Stimulated activated CD8-positive, alpha-beta memory T cell treated with anti-CD3 and anti-CD28 coated beads, Interleukin-15, amount 100 ng/mL, for 48 hours (primary cell): ENCODE measurements at places on chromosomes 1 and 21.

DNA sequence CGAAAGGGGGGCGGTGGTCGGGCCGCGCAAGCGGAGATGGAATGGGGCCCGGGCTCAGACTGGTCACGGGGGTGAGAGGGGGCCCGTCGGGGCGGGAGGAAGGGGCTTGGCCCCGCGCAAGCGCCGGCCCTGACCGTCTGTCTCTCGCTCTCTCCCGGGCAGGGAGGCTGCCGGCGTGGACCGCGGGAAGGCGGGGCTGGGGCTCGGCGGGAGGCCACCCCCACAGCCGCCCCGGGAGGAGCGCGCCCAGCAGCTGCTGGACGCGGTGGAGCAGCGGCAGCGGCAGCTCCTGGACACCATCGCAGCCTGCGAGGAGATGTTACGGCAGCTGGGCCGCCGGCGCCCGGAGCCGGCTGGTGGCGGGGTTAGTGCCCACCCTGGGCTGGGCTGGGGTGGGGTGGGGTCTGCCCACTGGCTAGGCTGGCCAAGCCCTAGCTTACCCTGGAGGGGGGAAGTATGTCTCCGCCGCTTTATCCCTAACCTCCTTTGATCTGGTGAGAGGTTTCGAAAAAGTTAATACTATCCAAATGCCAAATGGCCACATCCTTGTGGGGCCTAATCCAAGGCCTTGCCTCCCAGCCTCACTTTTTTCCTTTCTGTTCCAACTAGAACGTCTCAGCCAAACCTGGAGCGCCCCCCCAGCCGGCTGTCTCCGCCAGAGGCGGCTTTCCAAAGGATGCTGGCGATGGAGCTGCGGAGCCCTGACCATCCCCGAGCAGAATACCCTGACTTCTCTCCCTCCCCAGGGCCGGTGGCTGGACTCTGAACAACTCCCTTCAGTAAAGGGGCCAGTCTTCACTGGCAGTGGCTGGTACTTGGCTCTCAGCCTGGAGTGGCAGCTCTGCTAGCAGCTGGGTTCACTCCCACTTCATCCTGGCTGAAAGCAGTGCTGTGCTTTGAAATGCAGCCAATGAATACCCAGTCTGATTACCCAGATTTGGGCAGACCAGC, 636 bp upstream of the YRDC start:
- DNase-seq, result peak; percentile 29

DNA sequence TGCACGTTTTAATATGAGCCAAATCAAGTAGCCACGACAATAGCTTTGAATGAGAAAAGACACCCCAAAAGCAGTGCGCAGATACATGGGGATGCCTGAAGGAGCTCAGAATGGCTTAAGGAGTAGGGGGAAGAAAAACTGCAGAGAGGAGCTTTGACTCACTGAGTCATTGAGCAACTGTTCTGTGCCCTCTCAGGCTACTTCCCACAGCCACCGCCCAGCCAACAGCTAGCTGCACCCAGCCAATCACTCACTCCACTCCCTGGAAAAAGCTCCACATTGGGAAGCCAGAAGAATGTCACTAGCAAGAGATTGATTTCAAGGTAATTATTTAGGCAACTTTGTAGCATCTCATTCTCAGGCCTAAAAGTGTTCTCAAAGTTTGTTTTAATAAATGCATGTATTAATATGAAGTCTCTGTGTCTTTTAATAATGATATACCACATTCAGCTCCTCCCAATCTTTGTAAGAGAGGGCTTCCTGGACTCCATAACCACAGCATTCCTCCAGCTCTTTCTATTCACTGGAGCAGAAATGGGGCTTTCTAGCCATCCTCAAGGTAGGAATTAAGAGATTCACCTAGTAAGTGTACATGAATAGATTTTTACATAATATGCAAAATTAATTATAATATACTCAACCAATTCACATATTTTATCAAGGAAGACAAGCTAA, 16.8 kb downstream of the DUSP10 start:
- DNase-seq, result no peak

DNA sequence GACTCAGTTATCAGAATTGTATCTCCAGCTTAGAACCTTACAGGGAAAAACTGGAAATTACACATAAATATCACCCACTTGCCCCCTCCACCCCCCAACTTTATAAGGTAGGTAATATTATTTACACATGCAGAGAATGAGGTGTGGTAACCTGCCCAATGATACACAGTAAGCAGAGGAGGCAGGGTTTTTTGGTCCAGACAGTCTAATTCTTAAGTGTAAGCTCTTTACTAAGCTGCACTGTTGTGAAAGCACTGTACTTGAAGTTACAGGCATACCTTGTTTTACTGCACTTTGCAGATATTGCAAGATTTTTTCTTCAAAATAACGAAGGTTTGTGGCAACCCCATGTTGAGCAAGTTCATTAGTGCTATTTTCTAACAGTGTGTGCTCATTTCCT, 24.8 kb upstream of the MYOCOS start:
- no peak for DNase-seq

- DNase-seq, result no peak
These were observed 1.2 kb downstream of the MIER1 start for GRCh38 chr1:66925944-66926343.

- DNase-seq, result no peak
These were observed 90.0 kb downstream of the ARHGEF10L start for GRCh38 chr1:17629460-17629859.
